ENCODE measurements at places on chromosomes 3 and 15. TPM values are rescaled to one million over a fixed set of nuclear protein-coding genes. Genes with fewer than 3 reads are reported as not detected.

The OIP5 gene
- 1.7 TPM for total RNA-seq

The SLC25A20 gene
- 25.0 TPM for total RNA-seq

GRCh38 chr15:77495838-77496596 is 75.3 kb downstream of the HMG20A start:
- no peak for DNase-seq
- no peaks in the 10 kb centered on the region for H3K27me3 ChIP-seq
- H3K36me3 ChIP-seq, result no peaks in the 10 kb centered on the region
- no peak overlapping the region for H3K4me3 ChIP-seq
- H3K4me1 ChIP-seq, result peaks cover 47% of the 10 kb centered on the region

DNA sequence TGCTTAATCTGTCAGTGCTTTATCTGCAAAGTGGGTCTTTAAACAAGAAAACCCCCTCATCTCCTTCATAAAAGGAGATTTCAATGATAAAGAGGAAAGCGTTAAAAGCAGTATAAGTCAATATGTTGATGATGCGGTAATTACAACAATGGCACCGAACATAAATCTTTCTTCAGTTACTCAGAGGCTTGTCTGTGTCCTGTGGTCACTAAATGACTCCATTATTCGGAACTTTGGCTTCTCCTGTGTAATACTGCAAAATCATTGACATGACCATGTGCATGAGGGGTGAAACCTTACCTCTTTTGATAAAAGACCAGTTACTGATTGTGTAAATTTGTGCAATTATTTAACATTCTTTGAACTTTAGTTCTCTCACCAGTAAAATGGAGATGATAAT is 4.8 kb upstream of the USP3 start:
- no peaks in the 10 kb centered on the region for H3K27me3 ChIP-seq
- H3K36me3 ChIP-seq, result no peaks in the 10 kb centered on the region
- peaks cover 31% of the 10 kb centered on the region for H3K4me1 ChIP-seq
- no peak overlapping the region for H3K27ac ChIP-seq
- no peak overlapping the region for H3K4me3 ChIP-seq
- no peak for DNase-seq

GRCh38 chr3:50608278-50608677 is 3.3 kb downstream of the CISH start:
- no peaks in the 10 kb centered on the region for H3K27me3 ChIP-seq
- H3K36me3 ChIP-seq, result no peaks in the 10 kb centered on the region
- peaks cover 13% of the 10 kb centered on the region for H3K4me1 ChIP-seq
- no peak overlapping the region for H3K27ac ChIP-seq
- no peak overlapping the region for H3K4me3 ChIP-seq

The AADAC gene
- total RNA-seq, result not detected

The TNNC1 gene
- 12.4 TPM for total RNA-seq

The GAP43 gene
- total RNA-seq, result 17.4 TPM

The USP13 gene
- total RNA-seq, result 7.4 TPM

The MAP6D1 gene
- total RNA-seq, result 4.6 TPM

GRCh38 chr15:46251903-46252302 is 617.1 kb downstream of the SQOR start:
- no peaks in the 10 kb centered on the region for H3K36me3 ChIP-seq
- no peak for DNase-seq
- H3K27ac ChIP-seq, result no peak overlapping the region
- H3K4me1 ChIP-seq, result no peaks in the 10 kb centered on the region
- no peaks in the 10 kb centered on the region for H3K27me3 ChIP-seq

The KAT2B gene
- 4.9 TPM for total RNA-seq
